ENCODE measurements at places on chromosomes 12 and 14.

GRCh38 chr12:11233532-11233931 is 36.0 kb downstream of the PRB3 start:
- no peak for DNase-seq

- DNase-seq: no peak
Observed at GRCh38 chr12:77435446-77436091, 370.2 kb upstream of the E2F7 start.

DNA sequence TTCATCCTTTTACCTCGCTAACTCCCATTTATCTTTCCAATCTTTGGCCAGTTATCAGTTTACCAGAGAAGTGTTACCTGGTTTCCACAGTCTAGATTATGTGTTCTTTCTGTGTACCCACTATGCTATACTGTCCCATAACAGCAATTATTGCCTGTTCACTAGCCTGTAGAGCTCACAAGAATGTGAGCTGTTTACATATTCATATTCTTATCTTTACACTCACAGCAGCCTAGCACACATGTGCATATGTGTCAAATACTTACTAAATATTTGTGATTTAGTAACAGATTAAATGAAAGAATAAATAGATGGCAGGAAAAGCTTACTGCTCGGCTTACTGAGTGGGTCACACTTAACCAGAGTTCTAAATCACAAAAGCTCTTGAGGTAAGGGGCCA is 97.8 kb downstream of the NOVA1 start:
- no peak for DNase-seq

- no peak for DNase-seq
Observed at GRCh38 chr12:22276867-22277266, 57.6 kb downstream of the ST8SIA1 start.

GRCh38 chr12:39840422-39840821 is 220.8 kb upstream of the ABCD2 start:
- DNase-seq: no peak

DNA sequence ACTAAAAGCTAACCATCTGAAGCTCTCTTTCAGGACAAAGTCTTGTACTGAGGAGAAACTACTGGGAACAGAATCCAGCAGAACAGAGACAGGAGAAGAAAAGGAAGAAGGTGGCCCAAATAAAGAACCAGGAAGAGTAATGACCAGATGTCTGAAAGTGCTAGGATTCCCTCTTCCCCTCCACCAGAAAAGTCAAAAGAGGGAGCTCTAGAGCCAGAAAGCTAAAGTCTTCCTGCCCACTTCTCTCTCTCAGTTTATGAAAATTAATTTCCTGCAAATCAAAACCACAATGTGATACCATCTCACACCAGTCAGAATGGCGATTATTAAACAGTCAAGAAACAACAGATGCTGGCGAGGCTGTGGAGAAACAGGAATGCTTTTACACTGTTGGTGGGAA is 47.2 kb downstream of the SPPL3 start:
- DNase-seq: no peak

GRCh38 chr14:26204728-26205479 is 392.9 kb downstream of the NOVA1 start:
- peak; percentile 4 for DNase-seq

DNA sequence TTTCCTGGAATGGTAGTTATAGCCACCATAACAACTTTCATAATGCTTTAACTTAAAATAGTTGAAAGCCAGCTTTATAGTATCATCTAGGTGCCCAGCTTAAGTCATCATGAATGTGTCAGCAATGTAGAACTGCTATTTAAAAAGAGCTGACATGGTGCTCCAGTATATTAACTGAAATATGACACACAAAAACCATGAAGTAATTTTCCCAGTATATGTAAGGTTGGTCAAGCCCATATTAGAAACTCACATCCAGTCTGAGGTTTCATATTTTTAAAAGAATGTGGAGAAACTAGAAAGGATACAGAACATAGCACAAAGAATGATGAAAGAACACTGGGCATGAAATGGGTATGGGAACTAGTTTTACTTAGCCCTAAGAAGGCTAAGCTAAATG is 121.3 kb upstream of the KRAS start:
- DNase-seq: no peak

- peak; percentile 83 for DNase-seq
Observed at GRCh38 chr14:52131640-52132320, 62.9 kb upstream of the NID2 start.

- DNase-seq: no peak
Observed at GRCh38 chr12:131003036-131003715, 49.5 kb downstream of the ADGRD1 start.

DNA sequence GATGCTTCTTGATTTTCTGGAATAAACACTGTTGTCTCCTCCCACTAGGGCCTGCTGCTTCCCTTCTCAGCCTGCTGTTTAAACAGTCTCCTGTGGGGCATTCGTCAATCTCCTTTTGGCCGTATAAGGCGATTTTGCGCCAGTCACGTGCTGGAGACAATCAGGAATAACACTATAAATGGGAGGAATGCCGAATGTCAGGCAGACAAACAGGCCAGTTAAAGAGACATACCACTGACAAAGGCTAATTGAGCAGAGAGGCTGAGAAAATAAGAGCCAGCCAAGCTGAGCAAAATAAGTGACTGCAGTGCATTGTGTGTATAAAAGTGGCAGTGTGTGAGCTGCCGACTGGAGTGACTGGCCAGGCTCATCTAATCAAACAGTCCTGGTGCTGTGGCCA is 23.3 kb downstream of the DMAC2L start:
- peak; percentile 91 for DNase-seq

Measured in SK-N-DZ (cell line).